Right ventricle myocardium superior (tissue), 1 donor: ENCODE measurements at places on chromosomes 16 and 17. TPM values are rescaled to one million over a fixed set of nuclear protein-coding genes. Genes with fewer than 3 reads are reported as not detected.

The FBXW10 gene
- 0.24 TPM for total RNA-seq

The NOD2 gene
- total RNA-seq, result 0.48 TPM

The SEZ6 gene
- total RNA-seq, result not detected

The MYCBPAP gene
- 0.43 TPM for total RNA-seq

The CPNE7 gene
- not detected for total RNA-seq

The MMP2 gene
- total RNA-seq, result 102 TPM

- no peak for DNase-seq
These were observed 44.7 kb downstream of the CYTH1 start for GRCh38 chr17:78737332-78737731.

- DNase-seq, result no peak
These were observed 78.2 kb downstream of the FTO start for GRCh38 chr16:53782148-53782547.

- no peak for DNase-seq
These were observed 10.7 kb downstream of the CORO6 start for GRCh38 chr17:29612094-29612403.

GRCh38 chr16:4338712-4339299 is 12.3 kb downstream of the PAM16 start:
- DNase-seq, result no peak

- no peak for DNase-seq
These were observed 47.9 kb downstream of the PGS1 start for GRCh38 chr17:78426293-78426879.

DNA sequence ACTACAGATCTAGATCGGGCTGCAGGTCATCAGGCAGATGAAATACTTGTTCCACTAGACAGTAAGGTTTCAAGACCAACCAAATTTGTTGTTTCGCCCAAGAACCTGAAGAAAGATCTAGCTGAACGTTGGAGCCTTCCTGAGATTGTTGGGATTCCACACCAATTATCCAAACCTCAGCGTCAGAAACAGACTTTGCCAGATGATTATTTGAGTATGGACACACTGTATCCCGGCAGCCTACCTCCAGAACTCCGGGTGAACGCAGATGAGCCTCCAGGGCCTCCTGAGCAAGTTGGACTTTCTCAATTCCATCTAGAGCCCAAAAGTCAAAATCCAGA is 14.4 kb downstream of the LRRC37B start:
- no peak for DNase-seq

- DNase-seq, result no peak
These were observed 31.4 kb downstream of the LIG3 start for GRCh38 chr17:35011671-35012216.

GRCh38 chr17:59010026-59010425 is 96.7 kb downstream of the TRIM37 start:
- no peak for DNase-seq
